ENCODE measurements at places on chromosomes 6 and 20. TPM values are rescaled to one million over a fixed set of nuclear protein-coding genes. Genes with fewer than 3 reads are reported as not detected.

The STMND1 gene
- 0.11 TPM for total RNA-seq

The PNLDC1 gene
- not detected for total RNA-seq

The HCRTR2 gene
- not detected for total RNA-seq

The WFDC10B gene
- not detected for total RNA-seq

The TOX2 gene
- total RNA-seq = 68.2 TPM

The PLTP gene
- total RNA-seq = 11.4 TPM

The PRDM13 gene
- not detected for total RNA-seq

The BMP5 gene
- total RNA-seq = not detected

The MAPK13 gene
- 6.4 TPM for total RNA-seq

The RGS17 gene
- 0.02 TPM for total RNA-seq

DNA sequence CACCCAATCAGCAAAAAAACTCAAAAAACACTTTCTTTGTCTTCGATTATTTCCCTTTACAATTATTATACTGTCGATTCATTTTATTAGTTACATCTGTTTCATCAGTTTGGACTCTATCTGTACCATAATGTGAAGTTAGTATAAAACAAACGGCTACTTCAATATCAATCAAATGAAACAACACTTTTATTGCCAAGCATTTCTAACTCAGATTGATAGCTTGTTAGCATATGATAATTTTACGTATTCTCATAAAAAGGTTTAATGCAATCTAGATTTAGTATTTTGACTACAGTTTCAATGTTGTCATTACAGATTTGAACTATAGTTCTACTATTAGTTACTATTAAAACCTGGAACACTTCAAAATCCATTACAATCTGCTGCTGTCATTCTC, 149.3 kb downstream of the PTPRK start:
- no peak for DNase-seq

DNA sequence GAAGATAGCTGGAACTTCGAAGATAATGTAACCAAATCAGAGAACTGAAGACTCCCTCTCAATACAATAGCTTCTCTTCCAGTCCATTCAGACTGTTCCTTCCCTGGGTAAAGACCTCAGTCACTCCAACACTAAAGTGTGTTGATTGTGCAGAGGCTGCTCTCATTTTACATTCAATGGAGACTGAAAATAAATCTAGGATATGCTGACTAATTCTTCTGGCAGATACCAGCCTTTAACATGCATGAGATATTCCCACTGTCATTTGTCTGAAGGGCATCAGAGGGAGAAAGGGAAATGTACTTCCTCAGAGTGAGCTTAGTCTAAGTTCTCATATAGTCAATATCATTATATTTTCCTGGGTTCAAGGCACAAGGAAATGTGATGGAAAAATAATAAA, 166.4 kb upstream of the IRAK1BP1 start:
- no peak for DNase-seq

DNA sequence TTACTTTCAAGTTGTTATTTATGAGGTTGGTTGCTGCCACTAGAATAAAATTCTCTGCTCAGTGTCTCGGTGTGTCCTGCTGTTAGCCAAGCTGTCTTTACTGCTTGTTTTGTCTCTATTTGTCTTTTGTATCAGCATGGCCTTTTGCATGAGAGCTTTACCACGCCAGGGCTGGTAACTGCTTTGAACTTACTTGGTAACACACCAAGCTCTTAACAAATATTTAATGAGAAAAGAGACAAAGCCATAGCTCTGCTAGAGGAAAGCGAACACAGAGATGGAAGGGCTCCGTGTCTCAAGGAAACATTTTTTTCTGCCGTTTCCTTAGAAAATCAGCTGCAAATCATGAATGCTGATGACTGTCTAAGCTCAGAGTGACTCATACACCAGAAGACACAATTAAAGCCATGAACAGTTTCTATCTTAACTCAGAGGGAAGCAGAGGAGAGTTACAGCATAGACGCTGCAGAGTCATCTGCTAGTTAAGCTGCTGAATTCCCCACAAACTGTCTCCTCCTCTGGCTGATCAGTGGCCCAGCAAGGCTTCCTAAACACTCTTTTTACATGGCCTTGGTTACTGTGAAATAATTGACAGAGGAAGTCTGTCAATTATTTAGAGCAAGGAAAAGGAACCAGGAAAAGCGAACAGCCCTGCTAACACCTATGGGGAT, 44.8 kb downstream of the AGPAT4 start:
- DNase-seq = peak; percentile 93

DNA sequence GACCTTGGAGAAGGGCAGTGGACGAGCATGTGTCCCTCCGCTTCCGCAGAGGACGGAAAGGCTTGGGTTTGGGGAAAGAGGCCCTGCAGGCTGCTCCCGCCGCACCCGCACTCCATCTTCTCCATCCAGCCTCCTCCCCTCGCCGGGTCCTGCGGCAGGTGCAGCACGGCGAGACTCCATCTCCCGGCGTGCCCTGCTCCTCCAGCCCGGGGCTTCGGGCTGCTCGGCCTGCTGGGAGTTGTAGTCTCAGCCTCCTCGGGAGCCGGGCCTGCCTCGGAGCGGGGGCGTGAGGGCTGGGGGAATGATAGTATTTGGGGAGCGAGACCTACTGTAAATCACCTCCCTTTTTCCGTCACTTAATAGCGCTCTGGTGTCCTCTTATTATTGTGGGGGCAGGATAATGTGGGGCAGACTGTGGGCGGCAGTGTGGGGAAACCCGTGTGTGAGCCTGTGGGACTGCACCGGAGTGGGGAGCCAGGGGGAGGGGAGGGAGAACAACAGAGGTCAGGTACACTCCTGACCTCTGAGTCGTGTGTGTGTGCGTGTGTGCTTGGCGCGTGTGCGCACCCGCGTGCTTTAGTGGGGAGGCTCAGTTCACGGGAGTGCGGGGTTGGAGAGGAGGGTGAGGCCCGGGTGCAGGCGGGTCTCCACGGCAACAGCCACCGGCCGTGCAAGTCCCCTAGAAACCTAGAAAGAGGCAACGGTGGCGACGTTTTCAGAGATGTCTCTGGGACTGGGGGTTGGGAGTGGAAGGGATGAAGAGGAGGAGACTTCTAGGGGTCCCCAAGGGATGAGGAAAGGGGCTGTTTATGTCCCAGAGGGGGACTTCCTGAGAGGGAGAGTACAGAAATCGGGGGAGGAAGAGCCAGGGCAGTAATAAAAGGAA, 4.1 kb downstream of the TTBK1 start:
- no peak for DNase-seq

GRCh38 chr20:46060301-46060881, 29.4 kb downstream of the NCOA5 start:
- no peak for DNase-seq

GRCh38 chr6:69105288-69105687, 470.2 kb downstream of the ADGRB3 start:
- no peak for DNase-seq

GRCh38 chr20:4041748-4042411, 26.5 kb upstream of the RNF24 start:
- DNase-seq = peak; percentile 60

GRCh38 chr6:37555040-37555781, 55.5 kb upstream of the CCDC167 start:
- DNase-seq = no peak

GRCh38 chr6:130069485-130069884, 51.1 kb downstream of the L3MBTL3 start:
- no peak for DNase-seq

DNA sequence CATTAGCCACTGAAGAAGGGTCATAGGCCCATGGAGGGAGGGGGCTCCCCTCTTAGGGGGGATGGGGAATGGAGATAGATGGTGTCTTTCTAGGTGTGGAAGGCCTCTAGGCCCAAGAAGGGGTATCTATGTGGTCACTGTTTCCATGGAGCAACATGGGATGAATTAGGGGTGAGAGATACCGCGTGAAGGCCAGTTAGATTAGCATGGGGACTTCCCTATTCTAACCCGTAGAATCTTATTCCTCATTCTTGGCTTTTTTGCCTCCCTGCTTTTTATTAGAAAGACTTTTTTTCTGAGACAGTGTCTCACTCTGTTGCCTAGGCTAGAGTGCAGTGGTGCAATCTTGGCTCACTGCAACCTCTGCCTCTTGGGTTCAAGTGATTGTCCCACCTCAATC, 3.2 kb downstream of the RAB44 start:
- DNase-seq = no peak

DNA sequence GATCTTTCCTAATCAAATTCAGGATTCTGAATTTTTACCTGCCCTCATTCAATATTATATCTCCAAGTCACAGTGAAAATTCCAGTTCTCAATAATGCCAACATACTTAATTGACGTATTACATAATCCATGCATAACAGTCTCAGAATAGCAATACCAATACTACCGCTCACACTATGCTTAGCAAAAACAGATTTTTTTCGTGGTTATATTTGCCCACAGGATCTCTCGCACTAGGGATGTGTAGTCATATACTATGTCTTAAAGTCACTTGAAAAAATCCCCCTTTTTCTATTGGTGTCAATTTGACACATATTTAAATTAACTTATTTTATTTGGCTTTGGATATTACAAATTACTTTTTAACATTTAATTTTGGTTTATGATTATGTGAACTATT, 323.1 kb upstream of the SLC35B3 start:
- no peak for DNase-seq

DNA sequence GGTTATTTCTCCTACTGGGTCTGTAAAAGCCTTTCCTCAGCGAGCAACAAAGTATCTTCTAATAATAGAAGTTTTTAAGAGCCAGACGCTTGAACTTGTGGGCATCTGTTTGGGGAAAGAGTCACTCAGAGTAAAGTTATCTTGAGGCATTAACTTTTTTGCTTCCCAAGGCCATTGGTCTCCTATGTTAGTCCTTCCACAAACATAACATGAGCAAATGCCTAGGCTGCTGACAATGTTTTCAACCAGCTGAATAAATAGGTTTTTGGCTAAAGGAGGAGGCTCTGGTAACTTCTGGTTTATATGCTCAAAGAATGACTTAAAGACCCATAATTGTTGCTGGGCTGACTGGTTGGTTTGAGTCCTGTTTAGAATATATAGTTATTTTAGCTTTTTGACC, 213.5 kb upstream of the SYNCRIP start:
- DNase-seq = no peak

GRCh38 chr20:50528804-50529351, 18.7 kb downstream of the PTPN1 start:
- no peak for DNase-seq

DNA sequence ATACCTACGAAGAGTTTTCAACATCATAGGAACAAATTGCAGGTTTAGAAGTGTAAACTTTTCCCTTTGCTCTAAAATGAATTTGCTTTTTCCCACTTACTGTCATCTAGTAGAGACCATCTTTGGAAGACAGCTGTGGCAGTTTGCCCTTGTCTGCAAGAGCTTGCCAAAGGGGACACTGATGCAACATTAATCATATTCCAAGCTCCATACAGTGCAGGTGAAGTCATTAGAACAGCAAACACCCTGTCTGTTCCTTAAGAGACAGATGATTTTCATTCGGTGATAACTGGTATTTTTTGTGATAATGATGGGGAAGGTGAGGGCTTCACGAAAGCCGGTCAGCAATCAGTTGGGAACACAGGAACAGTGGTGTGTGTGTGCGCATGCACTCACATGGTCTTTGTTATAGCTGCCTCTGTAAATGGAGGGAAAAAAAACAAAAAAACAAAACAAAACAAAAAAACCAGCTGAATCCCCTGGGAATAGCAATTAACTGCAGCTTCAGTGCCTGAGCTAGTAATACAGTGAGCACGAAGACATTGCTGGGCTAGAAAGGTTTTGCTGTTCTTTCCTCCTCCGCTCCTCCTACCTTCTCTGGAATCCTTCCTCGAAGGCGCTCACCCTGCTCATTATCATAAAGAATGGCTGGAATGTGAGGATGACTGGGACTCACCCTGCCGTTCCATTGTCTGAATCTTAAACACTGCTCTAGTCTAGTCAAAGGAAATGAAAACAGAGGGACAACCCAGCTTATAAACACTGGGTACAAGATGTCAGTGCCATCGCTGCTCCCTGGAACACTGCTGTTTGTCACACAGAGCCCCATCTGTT, 35.2 kb upstream of the KIF13A start:
- peak; percentile 69 for DNase-seq
